Lower leg skin (tissue), 4 donors: ENCODE measurements at places on chromosomes 16 and 17. TPM values are rescaled to one million over a fixed set of nuclear protein-coding genes. Genes with fewer than 3 reads are reported as not detected.

The DCAF7 gene
- 33.0 TPM for total RNA-seq

The PABPN1L gene
- total RNA-seq, result not detected

The SPNS3 gene
- total RNA-seq, result not detected

DNA sequence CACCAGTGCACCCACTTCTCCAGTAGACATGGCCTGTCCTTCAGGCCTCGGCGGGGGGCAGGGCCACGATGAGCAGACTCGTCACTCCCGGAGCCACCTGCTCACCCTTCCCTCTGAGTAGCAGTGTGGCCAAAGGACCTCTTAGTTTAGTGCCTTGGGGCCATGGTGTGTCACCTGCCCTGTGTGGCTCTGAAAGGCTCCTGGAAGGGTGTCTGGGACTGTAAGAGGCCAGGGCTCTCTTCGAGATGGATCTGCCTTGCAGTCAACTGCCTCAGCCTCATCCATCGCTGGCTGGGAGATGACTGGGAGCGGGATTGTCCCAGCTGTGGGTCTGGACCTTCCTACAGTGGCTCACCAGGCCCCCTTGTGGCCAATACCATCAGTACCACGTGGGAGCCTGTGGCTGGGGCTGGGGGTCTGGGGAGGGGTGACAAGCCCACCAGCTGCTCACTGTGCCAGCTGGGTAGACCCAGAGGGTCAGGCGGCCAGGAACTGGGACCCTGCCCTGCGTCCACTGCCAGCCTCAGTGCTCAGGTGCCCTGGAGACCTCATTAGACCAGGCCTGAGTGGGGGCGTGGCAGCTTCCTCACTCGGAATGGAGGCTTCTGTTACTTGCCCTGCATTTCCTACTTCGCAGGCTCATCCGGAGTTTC is 133.4 kb downstream of the OR1D5 start:
- no peak for DNase-seq

DNA sequence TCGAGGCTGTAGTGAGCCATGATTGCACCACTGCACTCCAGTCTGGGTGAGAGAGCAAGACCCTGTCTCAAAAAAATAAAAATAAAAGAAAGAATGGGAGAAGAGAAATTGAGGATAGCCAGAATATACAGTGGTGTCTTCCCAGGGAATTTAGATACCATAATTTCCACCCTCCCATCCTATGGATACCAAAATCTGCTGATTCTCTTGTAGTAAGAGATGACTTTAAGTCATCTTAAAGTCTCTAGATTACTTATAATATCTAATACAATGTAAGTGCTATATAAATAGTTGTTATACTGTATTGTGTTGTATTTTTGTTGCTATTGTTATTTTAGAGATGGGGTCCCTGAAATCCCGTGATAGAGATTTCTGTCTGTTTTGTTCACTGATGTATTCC is 1.5 kb upstream of the ERAL1 start:
- no peak for DNase-seq

- no peak for DNase-seq
Measured at GRCh38 chr16:4780235-4780634, 7.9 kb downstream of the SEPTIN12 start.

DNA sequence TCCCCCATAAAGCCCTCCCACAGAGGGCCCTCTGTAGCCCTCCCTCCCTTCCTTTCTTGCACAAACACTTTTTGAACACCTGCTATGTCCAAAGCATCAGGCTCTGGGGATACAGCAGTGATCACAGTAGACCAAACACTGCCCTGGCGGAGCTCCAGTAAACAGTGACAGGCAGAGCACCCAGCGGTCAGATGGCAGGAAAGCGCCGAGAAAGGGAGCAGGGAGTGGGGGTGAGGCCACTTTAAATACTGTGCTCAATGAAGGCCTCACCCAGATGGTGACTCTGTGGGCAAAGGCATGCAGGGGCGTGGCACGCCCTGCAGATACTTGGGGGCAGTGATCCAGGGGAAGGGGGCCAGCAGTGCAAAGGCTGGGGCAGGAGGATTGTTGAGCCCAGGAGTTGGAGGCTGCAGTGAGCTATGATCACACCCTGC is 7.6 kb downstream of the PRR29 start:
- no peak for DNase-seq

- DNase-seq, result peak; percentile 78
Measured at GRCh38 chr16:72957303-72958277, 90.3 kb downstream of the ZFHX3 start.

- no peak for DNase-seq
Measured at GRCh38 chr17:4706121-4706520, 2.2 kb upstream of the PELP1 start.

GRCh38 chr16:55948230-55948629 is 73.1 kb upstream of the CES5A start:
- DNase-seq, result no peak

- no peak for DNase-seq
Measured at GRCh38 chr17:74096456-74096855, 107.0 kb upstream of the RPL38 start.

- DNase-seq, result no peak
Measured at GRCh38 chr16:47667956-47668355, 206.8 kb downstream of the PHKB start.

GRCh38 chr16:89924297-89924924 is 1.3 kb downstream of the TUBB3 start:
- DNase-seq, result no peak

GRCh38 chr16:57999971-58000705 is at the start of gene ZNF319:
Gene ZNF319 (minus strand): TSS chr16:58000672. CDS start chr16:57998265, 2,407 bp downstream.
- DNase-seq, result no peak

DNA sequence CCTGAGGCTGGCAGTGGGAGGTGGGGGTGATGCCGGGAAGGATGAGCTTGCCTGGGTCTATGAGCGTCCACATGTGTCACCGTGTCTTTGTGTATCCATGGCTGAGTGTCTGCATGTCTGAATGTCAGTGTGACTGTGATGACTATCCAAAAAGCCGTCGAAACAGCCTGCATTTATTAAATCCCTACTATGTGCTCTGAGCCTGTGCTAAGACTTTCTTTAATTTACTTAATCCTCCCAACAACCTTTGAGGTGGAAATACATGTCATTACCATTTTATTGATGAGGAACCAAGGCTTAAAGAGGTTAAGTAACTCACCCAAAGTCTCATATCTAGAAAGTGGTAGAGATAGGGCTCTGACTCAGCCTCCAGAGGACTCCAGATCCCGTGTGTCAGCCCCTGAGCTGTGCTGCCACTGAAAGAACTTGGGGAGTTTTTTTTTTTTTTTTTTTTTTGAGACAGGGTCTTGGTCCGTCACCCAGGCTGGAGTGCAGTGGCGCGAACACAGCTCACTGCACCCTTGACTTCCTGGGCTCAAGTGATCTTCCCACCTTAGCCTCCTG is 20.0 kb downstream of the ARHGAP23 start:
- DNase-seq, result no peak

DNA sequence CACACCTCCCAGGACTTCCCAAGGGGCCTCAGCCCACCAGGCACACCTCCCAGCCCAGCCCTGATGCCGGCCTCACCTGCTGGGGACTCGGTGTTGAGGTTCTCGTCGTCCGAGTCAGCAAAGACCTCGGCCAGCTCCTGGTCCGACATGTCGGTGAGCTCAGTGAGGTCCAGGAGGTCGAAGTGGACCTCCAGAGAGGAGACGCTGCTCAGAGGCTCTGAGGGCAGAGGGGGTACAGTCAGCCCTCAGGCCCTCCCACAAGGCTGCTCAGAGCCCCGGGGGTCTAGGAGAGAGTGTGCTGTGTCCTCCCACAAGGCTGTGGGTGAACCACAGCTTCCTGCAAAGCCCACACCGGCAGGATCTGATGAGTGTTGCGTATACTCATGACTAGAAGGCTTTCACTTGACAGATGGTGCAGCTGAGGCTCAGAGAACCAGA is 10.5 kb downstream of the DBNDD1 start:
- DNase-seq, result no peak
